ENCODE measurements at places on chromosomes 1 and 21. TPM values are rescaled to one million over a fixed set of nuclear protein-coding genes. Genes with fewer than 3 reads are reported as not detected.

Gene CELA3A
- polyA plus RNA-seq, result not detected

Gene GFI1
- polyA plus RNA-seq, result 1.3 TPM

Gene PIP5K1A
- polyA plus RNA-seq, result 94.1 TPM

Gene CLCNKB
- polyA plus RNA-seq, result 2.3 TPM

Gene PTTG1IP
- polyA plus RNA-seq, result 171 TPM

Gene GBP6
- 0.26 TPM for polyA plus RNA-seq

Gene RNU1-1
- polyA plus RNA-seq, result 18.9 TPM

- no peak for DNase-seq
These were observed 27.7 kb downstream of the CR1L start for GRCh38 chr1:207672522-207673130.

- DNase-seq, result no peak
These were observed 70.2 kb upstream of the ERRFI1 start for GRCh38 chr1:8096105-8097011.

GRCh38 chr1:42250164-42250563, 84.9 kb downstream of the FOXJ3 start:
- DNase-seq, result no peak

DNA sequence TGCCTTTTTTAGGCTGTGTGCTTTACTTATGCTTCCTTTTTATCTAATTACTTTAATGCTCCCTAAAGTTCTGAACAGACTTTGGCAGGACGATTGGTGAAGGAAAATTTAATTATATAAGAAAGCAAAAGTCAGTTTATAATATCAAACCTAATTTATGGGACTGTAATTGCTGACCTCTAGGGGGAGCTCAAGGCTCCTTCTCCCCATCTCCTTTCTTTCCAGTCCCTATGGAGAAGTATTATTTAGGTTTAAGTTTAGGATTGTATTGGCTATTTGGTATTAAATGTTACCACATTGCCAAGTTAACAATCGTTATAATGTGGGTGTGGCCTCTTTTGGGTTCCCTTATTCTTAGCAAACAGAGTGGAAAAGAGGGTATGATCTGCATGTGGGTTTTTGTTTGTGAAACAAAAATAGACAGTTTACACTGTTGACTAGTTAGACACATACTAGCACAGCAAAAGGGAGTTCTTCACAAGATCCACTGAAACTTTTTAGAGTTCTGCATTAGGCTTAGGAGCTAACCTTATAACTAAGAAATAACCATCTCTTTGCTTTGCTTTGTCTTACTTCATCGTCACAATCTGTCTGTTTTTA, 48.2 kb upstream of the TNFSF4 start:
- DNase-seq, result peak; percentile 31

GRCh38 chr1:166870584-166870983, 5.5 kb downstream of the TADA1 start:
- no peak for DNase-seq

- no peak for DNase-seq
These were observed 117.3 kb downstream of the PSMG1 start for GRCh38 chr21:39065917-39066316.

- DNase-seq, result peak; percentile 26
These were observed 60.3 kb downstream of the SLC45A1 start for GRCh38 chr1:8378178-8378577.

- no peak for DNase-seq
These were observed 199.3 kb upstream of the CTTNBP2NL start for GRCh38 chr1:112196731-112197130.

DNA sequence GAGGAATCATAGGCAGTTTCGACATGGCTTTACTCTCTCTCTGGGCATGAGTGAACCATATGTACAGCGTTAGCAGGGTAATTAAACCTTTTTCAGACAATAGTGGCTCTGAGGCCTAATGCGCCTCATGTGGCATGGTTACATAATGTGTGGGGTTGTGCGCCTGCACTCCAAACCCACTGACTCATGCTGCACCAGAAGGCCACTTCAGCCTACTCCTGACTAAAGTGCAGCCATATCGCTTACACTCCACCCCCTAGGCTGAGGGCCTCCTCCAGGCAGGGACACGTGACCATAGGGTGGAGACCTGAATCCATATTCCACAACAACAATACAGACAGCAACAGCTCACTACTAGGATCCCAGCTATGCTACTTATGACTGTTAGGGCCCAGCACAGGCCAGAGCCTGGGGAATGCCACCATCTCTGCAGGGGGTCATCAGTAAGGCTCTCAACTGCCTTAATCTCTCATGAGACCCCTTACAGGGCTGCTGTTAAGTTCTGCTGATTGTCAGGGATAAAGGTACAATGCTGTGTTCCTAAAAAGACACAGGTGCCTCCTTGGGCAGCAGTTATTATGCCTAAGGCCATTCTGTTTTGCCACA, 13.4 kb upstream of the ODF2L start:
- no peak for DNase-seq

DNA sequence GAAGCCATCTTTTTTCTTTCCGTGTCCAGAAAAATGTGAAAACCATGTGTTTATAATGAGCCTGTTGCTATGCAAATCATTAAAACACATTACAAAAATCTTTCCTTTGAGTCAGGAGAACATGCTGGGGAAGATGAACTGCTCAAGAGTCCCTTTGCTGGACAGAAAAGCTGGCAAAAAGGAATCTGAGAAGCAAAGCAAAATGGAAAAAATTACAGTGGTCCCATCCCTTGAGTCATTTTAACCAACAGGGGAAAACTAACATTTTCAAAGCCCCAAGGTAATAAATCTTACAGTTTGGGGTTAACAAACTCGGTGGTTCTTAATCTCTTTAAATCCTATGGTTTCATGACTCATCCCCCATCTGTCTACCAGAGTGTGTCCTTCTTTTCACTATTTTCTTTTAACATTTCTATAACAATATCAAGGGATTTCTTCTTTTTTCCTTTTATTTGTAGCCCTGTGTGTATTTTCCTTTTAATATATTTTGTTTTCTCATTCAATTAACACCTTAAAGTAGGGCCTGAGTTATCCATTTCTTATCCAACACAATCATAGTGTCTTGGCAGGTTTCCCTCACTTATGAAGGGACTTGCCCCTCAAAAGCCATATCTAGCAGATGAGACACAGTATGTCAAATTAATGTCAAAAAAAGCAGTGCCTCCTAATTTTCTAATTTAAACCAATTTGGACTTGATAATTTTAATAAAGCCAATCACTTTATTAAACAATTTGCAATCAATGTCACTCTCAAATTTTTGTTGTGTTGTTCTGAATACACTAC, 105.4 kb downstream of the PTPN14 start:
- no peak for DNase-seq

DNA sequence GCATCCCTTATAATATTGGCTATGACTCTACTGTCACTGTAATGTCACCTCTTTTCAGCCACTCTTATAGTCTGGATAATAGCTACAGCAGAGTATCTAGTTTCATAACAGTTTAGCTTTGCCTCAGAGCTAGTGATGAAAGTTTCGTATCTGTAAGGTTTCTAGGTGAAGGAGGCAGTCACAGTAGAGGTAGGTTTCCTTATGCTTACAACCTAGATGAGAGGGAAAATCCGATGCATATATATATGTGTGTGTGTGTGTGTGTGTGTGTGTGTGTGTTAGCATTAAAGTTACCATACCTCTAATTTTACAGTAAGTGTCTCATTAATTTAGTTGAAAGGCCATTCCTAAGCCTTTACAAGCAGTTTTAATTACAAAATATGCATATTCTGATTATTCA, 2.2 kb upstream of the TOR1AIP2 start:
- DNase-seq, result no peak

GRCh38 chr1:199046618-199047017, 407.8 kb downstream of the PTPRC start:
- DNase-seq, result no peak

GRCh38 chr1:205229399-205229871, 1.7 kb downstream of the TMCC2 start:
- DNase-seq, result peak; percentile 47

All from testis (tissue), 5 donors.